ENCODE measurements at places on chromosomes 11 and 22.

DNA sequence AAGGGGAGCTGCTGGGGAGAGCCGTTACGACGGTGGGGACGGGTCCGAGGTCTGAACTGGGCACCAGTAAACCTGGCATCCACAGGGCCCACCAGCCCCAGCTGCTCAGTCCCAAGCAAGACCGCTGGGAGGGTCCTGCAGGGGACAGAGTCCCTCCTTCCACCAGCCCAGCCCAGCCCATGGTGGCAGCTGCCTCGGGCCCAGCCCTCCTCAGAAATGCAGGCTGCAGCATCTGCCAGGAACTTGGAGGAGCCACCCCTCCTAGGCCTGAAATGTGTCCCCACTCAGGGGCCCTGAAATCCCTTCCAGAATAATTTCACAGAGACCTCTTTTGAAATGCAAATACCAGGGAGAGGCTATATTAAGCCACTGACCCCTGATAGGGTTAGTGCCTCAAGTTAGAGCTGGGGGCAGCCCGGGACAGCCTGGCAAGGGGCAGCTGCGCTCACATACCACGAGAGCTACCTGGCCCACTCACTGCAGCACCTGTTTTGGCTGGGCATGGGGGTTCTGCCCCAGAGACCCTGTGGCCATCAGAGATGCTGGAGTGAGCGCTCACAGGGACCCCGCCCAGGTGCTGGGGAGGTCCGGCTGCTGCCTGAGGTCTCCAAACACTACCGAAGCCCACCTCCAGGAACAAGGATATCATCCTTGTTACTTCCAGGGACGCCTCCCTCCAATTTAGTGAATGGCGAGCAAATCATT, 53.1 kb downstream of the CELSR1 start:
- no peak for DNase-seq

GRCh38 chr22:44895296-44896055, 114.3 kb downstream of the PHF21B start:
- DNase-seq: peak; percentile 13

GRCh38 chr11:107591378-107592230, 657 bp downstream of the ELMOD1 start:
- peak; percentile 33 for DNase-seq

- no peak for DNase-seq
Measured at GRCh38 chr11:93564895-93565294, 21.7 kb upstream of the SMCO4 start.

DNA sequence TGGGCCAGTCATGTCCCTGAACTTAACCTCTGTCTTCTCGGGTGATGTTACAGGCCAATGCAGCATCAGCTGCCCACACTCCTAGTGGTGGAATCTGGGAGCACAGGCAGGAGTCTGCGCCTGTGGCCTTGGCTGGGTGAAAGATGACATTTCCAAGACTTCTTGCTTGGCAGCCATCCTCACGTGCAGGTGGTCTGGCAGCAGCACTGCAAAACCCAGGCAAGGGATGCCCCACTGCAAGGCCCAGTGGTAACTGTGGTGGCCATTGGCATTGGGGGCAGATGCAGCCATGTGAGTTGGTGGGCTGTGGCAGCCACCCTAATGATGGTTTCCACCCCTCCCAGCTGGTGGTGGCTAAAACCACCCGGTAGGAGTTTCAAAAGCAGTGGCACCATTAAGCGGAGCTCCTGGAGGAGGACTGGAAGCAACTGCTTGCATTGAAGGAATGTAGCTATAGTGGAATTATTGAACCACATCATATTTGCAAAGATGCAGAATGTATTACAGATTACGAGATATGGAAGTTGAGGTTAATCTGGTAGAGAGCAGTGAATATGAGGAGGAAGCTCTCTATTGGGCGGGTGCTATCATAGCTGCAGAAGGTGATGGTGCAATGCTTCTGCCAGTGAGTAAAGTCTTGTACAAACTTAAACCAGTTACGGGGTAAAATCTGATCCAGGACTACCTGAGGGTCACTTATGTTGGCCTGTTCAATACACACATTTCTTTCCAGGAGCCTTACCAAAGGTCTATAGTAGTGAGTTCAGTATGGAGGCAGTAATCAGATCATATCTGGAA, 120.7 kb upstream of the TOP3B start:
- no peak for DNase-seq

- DNase-seq: no peak
Measured at GRCh38 chr11:115699733-115700132, 195.5 kb upstream of the CADM1 start.

DNA sequence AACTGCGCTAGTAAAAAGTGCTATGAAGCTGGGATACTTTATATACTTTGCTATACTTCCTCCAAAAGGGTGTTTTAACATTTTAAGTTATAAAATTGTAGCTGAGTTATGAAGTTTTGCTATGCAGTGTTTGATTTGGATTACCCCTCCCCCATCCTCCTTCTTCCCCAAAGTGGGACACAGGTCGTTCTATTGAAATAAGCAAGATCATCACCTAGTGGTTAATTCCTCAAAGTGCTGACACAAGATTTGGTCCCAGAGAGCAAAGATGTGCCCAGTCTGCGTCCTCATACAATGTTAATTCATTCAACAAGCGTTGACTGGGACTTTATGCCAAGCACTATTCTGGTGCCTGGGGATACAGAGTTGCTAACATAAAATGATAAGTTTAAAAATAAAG, 78.5 kb downstream of the SPON1 start:
- DNase-seq: no peak

GRCh38 chr11:13907678-13908077, 54.8 kb upstream of the SPON1 start:
- DNase-seq: no peak

DNA sequence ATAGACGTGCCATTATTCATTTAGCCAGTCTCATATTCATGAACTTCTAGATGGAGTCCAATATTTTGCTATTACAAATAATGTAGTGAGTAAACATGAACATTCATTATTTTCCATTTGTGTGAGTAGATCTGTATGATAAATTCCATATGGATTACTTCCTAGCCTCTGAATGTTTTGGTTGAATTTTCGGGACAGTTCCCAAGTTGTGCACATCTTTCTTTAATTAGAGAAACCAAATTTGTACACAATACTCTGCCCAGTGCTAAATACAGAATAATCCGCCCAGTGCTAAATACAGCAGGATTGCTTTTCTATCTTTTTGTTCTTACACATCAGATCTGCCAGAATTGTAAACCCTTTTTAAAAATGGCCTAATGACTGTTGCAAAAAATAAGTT, 17.1 kb upstream of the APLP2 start:
- no peak for DNase-seq

DNA sequence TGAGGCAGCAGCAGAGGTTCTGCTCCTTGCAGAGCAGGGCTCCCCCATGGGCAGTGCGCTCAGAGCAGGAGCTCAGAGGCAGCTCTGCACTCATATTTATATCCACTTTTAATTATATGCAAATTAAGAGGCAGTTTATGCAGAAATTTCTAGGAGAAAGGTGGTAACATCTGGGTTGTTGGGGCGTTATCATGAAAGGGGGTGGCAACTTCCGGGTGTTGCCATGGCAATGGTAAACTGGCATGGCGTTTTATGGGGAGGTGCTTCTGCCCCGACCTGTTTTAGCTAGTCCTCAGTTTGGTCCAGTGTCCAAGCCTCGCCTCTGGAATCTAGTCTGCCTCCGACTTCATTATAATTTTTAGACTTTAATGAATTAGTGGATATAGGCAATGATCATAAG, 1191.7 kb downstream of the TBC1D22A start:
- no peak for DNase-seq

DNA sequence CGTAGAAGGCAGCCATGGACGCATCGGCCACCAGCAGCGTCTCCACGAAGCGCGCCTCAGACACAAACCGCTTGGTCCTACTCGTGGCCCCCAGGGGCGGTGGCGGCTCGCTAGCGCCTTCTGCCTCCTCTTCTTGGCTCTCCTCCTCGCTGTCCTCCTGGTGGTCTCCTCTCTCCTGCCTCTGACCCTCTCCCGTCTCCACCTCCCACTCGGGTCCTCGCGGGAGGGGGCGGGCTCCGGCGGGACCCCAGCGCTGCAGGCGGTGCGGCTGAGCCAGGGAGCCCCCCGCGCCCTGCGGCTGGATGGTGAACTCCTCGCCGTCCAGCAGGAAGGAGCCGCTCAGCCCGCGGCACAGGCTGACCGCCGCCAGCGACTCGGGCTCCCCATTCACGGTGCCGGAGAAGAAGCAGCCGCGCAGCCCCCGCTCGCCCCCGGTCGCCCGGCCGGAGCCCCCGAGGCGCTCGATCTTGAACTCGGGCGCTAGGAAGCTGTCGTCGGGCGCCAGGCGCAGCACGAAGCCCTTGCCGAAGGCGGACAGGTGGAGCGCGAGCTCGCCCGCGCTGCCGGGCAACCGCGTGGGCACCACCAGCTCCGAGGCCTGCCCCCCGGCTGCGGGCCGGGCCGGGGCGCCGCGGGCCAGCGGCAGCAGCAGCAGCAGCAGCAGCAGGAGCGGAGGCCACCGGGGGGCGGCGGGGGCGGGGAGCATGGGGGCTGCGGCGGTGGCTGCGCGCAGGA, 661 bp downstream of the ADAMTS8 start:
- no peak for DNase-seq

DNA sequence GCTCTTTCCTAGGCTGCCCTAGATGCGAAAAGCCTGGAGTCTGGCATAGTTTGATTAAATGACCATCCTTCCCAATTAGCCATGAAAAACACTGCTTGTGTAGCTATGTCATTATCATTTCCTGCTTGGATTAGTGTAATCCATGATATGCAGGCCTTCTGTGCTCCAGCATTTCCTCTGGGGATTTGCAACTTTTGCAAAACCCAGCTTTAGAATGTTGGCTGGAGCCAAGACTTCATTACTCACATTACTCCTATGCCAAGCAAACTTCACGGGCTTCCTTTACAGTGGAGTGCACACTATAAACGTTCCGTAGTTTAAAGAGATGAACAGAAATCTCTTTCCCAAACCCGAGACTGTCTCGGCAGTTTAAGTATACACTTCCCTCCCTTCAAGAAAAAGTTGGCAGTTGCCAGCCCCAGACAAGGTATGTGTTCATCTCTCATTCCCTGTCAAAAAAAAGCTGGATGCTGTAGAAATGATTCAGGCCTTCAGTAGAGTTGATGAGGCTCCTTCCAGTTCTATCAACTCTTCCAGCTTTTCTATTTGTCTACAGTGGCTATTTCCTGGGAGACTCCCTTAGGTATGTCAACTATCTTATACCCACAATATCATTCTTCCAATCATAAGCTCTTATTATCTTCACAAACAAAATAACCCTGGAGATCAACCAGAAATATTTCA, 180.0 kb downstream of the MAML2 start:
- no peak for DNase-seq

GRCh38 chr11:92880381-92880780, 89.1 kb upstream of the MTNR1B start:
- no peak for DNase-seq

GRCh38 chr11:117107701-117108590, 9.7 kb upstream of the SIK3 start:
- DNase-seq: no peak

- no peak for DNase-seq
Measured at GRCh38 chr11:44096360-44097185, 1.1 kb downstream of the EXT2 start.

- DNase-seq: no peak
Measured at GRCh38 chr11:65440831-65441499, 18.4 kb downstream of the NEAT1 start.

- no peak for DNase-seq
Measured at GRCh38 chr22:27127911-27128310, 470.5 kb downstream of the MIAT start.

DNA sequence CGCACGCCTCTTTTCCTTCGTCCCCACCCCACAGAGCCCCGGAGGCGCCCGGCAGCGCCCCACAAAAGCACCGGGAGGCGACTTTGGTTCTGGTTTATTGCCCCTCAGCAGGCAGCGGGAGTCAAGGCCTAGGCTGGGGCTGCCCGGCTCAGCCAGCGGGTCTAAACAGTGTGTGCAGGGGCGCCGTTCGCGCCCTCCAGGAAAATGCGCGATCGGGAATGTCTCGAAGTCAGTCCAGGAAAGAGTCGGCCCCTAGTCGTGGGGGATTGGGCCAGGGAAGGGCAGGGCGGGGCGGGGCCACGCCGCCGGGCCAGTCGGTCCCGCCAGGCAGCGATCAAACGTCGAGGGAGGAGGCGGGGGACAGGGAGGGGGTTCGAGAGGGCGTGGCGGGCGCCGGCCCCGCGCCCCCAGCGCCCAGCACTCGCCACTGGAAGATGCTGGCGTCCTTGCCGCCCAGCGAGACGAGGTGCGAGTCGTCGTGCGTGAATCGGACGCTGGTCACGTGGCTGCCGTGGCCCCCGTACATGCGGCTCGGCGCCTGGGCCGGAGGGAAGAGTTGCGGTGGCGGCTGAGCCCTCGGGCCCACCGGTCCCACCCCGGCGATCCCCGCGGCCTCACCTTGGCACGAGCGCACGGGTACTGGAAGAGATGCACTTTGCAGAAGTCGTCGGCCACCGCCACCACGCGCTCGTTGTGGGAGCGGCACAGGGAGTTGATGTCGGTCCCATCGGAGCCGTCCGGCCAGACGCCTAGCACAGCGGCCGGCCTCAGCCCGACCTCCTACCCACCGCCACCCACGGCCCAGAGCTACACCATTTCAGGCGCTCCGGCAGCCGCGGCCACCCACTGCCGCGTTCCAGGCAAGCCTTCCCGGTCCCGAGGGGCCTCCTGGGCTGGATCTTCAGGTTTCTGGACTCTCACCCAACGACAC, 741 bp upstream of the MTA2 start:
- peak; percentile 50 for DNase-seq

- DNase-seq: no peak
Measured at GRCh38 chr22:46018859-46019258, 41.9 kb upstream of the WNT7B start.

DNA sequence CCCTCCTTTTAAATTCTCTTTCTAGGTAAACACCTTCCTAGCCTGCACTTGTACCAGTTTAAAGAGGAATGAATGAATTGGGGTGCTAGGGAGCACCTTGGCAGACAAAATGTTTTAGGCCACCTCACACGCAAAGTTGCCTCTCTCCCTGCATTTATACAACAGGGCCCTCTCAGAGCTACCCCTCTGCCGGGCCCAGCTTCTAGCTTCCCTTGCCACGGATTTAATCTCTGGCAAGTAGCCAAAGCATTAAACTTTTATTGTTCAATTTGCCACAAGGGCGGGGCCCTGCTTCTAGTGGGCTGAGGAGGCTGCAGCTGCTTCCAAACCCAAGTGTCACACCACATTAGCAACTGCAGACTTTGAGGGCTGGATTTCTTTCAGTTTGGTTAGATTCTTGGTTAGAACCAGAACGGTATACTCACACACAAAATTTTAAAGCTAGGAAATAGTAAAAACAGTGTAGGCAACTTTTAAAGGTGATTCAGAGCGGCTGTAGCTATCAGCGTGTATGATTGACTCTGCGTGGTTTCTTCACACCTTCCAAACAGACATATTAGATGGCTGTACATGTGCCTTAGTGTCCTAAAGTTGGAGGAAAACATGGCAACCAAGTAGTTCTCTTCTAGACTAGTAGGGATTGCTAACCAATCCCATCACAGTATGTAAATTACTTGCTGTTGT, 6.5 kb downstream of the KREMEN1 start:
- DNase-seq: no peak

- no peak for DNase-seq
Measured at GRCh38 chr11:130094614-130095013, 24.9 kb downstream of the APLP2 start.

DNA sequence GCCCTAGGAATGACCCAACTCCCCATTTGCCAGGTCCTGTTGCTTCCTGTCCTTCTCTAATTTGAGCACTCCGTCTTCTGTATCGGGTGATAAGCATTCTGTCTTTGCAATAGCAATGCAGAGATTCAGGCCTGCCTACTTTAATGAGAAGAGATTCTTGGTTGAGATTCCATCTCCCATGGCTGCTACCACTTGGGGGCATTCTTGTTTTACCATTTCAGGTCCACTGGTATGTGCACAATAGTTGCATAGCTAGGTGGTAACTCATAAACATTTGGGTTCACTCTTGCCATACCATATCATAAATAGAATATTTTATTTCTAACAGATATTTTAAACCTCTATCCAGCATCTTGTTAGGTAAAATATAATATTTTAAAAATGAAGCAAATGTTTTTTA, 34.4 kb upstream of the CALCB start:
- DNase-seq: no peak

Data from activated CD4-positive, CD25-positive, alpha-beta regulatory T cell treated with anti-CD3 and anti-CD28 coated beads, Interleukin-2, amount 50 U/mL, for 72 hours (primary cell).